Substantia nigra (tissue), 51 donors: ENCODE measurements at places on chromosomes 12 and 14.

DNA sequence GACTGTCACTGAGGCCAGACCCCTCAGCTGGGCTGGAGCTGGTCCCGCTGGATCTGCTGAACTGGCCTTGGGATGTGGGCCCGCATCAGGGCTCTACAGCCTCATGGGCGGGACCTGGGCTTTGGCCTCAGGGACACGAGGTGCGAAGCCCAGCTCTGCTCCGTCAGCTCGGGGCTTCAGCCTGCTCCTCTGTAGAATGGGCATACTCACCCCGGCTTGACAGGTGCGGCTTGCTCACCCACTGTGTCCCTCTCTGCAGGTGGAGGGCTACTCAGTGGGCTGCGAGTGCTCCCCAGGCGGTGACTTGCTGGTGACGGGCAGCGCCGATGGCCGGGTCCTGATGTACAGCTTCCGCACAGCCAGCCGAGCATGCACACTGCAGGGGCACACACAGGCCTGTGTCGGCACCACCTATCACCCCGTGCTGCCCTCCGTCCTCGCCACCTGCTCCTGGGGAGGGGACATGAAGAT is 57.6 kb downstream of the BEGAIN start:
- no peak for DNase-seq

DNA sequence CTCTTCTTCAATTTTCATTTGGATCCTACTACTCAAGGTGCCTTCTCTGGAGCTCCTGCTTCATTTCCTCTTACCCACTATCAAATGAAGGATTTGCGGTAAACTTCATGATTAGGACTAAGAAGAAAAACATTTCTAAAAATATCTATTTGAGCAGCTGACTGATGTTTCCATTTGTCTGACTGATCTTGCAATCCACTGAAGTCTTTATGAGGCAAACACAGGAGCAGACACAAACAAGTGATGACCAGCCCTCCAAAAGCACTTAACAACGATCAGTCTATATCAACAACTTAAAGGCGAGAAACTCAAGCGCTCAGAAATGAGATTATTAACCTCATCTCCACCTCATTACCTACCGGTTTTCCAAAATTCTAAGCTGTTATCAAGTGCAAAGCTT is 26.2 kb downstream of the OSBPL8 start:
- no peak for DNase-seq

- DNase-seq: no peak
Measured at GRCh38 chr14:94046696-94047250, 20.6 kb downstream of the OTUB2 start.

GRCh38 chr12:26460361-26460760 is 265.0 kb downstream of the SSPN start:
- no peak for DNase-seq

GRCh38 chr12:82912406-82912805 is 225.7 kb downstream of the TMTC2 start:
- DNase-seq: no peak

- DNase-seq: no peak
Measured at GRCh38 chr12:75685617-75686225, 174.3 kb upstream of the KRR1 start.

- no peak for DNase-seq
Measured at GRCh38 chr14:102075155-102075554, 11.7 kb downstream of the HSP90AA1 start.

DNA sequence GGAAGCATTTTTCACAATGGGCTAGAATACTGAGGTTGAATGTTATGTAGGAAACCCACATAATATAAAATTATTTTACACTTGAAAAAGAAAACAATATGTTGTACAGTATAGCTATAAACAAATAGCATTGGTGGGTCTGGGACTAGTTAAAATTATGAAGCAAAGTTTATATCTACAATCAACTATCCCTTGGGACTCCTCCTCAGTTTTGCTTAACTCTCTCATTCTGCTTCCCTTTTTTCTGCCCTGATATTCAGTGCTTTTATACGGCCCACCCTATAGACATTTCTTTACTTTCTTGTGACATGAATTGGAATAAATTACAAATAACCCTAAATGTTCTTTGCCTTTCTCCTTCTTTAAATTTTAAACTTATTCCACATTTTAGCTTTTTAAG is 300.5 kb downstream of the FBXL14 start:
- no peak for DNase-seq

- DNase-seq: no peak
Measured at GRCh38 chr12:49541140-49541861, 2.5 kb downstream of the KCNH3 start.

- DNase-seq: no peak
Measured at GRCh38 chr14:24243336-24243836, 963 bp upstream of the TINF2 start.

DNA sequence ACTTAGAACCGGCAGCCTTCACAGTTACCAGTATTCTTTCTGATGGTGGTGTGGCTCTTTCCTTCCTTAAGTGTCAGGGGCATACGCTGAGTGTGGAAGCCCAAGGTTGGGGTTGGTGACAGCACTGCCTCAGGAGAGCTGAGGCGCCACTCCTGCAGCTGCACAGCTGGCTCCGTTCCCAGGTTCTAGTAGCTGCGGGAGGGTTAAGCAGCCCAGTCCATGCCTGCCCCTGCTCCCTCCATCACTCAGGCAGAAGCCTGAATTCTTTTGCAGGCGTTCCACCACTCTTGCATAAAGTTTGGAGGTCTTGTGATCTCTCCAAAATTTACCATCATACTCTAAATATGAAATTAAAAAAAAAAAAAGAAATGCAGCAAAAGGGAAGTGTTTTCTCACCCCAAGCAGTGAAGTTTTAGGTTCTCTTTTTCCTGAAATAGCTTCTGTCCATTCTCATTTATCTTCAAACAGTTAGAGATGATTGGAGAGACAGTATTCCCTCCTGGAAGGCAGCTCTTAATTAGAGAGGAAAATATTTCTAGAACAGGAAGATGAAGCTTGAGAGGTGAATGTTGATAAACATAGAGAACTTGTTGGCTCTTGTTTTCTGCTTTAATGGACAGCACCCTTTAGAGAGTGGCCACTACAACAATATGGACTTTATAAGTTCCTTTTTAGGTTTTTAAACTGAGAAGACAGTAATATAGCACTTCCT is 136.1 kb downstream of the FGD4 start:
- DNase-seq: peak; percentile 32

DNA sequence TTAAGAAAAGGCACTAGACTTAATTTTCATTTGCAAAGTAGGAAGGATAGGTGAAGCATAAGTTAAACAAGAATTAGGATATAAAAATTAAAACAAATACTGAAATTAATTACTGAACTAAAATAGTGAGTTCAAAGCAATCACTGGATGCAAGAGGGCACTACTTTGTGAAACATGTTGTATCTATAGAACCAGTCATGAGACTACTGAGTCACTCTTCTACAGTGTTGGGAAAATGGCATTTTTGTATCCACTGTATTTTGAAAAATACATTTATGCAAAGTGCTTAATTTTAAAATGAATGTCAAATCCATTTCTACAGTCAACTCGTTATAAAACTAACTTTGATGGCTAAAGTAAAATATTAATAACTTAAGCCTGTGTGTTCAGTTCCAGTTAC is 47.9 kb downstream of the SEL1L start:
- no peak for DNase-seq

GRCh38 chr14:72472845-72473244 is 421.1 kb downstream of the DPF3 start:
- no peak for DNase-seq

GRCh38 chr14:84421621-84422020 is 1108.3 kb upstream of the FLRT2 start:
- DNase-seq: no peak

DNA sequence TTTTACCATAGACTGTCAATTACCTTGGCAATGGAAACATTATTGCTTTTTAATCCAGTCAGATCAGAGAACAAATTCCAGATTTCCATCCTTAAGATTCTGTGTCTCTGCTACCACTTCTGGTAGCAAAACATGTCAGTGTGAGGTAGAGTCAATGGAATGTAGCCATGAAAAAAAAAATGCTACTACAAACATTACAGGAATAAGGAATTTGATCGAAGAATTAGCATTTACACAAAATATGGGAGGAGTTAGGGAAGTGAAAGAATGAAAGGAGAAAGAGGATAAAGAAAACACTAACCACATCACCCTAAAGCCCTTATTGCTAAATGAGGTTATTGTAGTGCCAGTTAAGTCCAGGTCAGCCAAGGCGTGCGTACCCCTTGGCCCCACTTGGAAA is 9.2 kb downstream of the MED21 start:
- DNase-seq: no peak

DNA sequence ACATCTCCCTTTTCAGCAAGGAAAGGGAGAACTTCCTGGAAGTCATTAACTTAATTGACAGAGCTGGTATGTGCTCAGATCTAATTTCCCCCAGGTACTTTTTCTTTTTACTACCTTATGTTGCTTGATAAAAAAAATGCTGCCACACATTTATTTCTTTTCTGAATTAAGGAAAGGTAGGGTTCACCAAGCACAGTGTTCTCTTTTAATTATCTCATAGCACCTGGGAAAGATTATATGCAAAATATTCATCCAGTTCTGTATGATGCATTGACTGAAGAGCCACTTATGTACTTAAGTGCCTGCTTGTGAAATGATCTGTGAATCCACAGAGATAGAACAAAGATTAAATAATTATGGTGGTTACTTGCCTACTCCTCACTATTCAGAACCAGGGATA is 25.1 kb downstream of the KCNC2 start:
- DNase-seq: no peak

DNA sequence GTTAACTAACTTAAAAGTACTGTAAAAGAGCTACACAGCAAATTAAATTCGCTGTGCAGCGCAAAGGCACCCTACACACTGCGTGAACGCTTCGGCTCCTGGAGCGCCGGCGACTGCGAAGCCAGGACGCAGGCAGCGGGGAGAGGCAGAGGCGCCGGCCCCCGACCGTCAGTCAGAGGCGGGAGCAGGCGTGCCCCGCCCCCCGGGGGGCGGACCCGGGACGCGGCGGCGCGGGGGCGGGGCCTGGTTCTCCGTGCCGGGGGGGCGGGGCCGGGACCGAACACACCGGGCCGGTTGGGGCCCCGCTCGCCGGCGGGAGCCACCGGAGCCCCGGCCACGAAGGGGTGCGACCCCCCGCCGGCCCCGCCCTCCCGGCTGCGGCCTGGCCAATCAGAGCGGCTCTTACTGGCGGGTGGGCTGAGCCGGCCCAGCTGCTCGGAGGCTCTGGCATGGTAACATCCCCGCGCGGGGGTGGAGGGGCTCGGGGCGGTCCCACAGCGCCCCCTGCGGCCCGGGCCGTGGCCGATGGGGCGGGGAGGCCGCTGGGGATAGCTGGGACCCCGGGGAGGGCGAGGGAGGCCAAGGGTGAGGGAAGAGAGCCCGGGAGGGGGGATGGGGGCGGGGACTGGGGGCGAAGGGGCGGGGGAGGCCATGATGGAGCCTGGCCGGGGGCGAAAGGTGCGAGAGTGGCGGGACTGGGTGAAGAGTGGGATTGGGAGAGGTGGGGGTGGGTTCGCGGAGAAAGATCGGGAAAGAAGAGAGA is at the start of gene PRPF40B:
Gene PRPF40B (plus strand): TSS at position 420 of the 763 bp plus-strand sequence. CDS start 30 bp downstream, at position 450.
- peak; percentile 81 for DNase-seq

DNA sequence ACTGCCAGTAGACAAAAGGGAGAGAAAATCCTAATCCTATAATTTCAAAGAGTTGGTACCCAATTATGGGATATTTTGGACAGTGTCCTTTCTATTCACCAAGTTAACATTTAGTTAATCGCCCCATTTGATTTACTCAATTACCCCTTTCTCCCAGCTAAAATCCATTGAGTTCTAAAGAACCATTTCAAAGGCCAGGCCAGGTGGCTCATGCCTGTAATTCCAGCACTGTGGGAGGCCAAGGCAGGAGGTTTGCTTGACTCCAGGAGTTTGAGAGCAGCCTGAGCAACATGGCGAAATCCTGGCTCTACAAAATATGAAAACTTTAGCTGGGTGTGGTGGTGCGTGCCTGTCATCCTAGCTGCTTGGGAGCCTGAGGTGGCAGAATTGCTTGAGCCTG is 5.5 kb upstream of the GPR19 start:
- DNase-seq: no peak

- no peak for DNase-seq
Measured at GRCh38 chr14:101084436-101084826, 180.9 kb upstream of the RTL1 start.

DNA sequence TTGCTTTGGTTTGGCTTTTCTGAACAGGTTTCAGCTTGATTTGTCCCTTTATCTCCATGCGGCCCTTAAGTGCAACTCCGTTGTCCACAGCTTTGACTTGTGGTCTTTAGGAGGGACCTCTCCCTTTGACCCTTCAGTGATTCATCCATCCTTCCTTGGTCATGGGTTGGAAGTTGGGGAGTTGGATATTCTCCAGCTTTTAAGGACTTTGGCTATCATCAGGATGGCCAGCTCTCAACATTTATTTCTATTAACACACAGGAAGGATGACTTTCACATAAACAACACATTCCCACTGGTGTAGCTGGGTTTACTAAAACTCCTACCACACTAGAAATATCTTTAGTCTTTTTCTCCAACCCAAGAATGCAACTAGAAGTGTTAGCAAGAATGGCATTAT is 50.9 kb upstream of the E2F7 start:
- no peak for DNase-seq

DNA sequence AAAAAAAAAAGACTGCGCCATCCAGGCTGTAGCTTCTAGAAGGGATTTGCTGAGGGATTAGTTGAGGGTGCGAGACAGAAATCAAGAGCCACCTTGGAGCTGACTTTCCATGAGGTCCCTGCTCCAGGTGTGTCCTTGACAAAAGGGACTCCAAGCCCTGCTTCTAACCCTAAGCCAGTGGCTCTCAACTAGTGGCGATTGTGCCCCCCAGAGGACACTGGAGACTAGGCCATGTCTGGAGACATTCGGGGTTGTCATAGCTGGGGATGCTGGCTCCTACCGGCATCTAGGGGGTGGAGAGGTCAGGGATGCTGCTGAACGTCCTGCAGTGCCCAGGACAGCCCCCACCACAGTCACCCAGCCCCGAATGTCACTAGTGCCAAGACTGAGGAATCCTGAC is 40.6 kb downstream of the SPRING1 start:
- DNase-seq: no peak

DNA sequence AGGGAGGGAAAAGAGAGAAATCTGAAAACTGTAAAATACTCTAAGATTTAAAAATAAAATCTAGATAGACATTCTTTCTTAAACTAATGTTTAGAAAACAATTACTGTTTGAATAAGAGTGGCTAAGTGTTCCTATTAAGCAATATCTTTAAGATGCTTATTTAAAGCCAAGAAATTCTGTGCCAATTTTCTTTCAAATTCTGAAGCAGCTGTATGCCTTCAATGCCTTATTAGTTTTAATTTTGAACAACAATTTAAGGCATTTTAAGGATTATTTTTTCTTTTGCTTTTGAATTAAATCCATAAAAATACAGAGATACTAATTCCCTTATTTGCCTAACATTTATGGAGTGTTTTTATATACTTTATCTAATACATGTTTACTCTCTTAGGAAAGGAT is 50.3 kb upstream of the KITLG start:
- DNase-seq: no peak
